Transverse colon (tissue), 4 donors: ENCODE measurements at places on chromosomes 4 and X. TPM values are rescaled to one million over a fixed set of nuclear protein-coding genes. Genes with fewer than 3 reads are reported as not detected.

The KIAA0232 gene
- total RNA-seq, result 17.9 TPM

The RASL11B gene
- 0.55 TPM for total RNA-seq

The AVPR2 gene
- 0.41 TPM for total RNA-seq

The CEP135 gene
- total RNA-seq, result 4.5 TPM

The TFE3 gene
- 45.2 TPM for total RNA-seq

The GAGE1 gene
- total RNA-seq, result not detected

The ATP1B4 gene
- not detected for total RNA-seq

The NLGN4X gene
- 1.5 TPM for total RNA-seq

The UGT2B17 gene
- 171 TPM for total RNA-seq

The MRPL1 gene
- 27.0 TPM for total RNA-seq

- no peak for DNase-seq
These were observed 1759.6 kb downstream of the C4orf33 start for GRCh38 chr4:130855533-130855932.

DNA sequence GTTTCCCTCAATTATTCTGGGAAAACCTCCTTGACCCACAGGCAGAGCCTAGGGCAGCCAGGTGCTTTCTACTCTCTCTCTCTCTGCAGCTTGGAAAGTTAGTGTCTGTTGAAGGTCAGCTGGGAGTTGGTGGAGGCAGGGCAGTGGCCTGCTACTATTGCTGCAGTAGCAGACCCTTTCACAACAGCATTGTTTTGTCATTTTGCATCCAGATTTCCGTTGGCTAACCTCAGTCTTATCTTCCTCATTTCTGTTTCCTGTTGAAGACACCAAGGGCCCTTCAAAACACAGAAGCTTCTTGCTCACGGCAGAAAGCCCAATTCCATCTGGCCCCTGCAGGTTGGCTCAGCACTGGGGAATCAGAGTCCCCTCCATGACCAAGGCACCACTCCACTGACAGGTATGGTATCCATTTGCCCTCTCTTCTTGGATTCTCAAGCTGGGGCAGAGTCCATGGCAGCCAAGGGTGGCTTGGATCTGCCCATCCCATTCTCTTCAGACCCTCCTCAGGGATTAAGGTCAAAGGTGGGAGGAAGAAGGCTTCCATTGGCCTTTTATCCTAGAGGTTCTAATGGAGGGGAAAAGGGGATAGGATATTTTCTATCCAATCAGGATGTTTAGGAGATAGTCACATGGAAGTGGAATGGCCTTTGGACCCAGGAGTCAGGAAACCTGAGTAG lies 24.6 kb downstream of the VSIG4 start:
- peak; percentile 17 for DNase-seq

DNA sequence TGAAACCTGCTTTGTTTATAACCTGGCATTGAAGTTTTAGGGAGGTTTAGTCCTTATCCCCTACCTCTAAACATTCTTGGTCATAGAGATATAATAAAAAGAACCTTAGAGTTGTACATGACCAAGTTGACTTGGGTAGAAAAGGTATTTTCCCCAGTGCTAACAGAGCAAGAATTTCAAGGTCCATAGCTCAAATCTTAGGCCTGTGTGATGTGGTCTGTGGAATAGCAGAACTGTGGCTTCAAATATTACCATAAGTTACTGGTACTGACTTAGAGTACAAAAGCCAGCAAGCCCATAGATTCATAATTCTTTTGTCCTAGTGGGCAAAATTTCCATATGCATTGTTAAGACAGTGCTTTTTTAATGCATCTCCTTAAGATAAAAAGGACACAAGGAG lies 91.2 kb downstream of the GPRIN3 start:
- no peak for DNase-seq

DNA sequence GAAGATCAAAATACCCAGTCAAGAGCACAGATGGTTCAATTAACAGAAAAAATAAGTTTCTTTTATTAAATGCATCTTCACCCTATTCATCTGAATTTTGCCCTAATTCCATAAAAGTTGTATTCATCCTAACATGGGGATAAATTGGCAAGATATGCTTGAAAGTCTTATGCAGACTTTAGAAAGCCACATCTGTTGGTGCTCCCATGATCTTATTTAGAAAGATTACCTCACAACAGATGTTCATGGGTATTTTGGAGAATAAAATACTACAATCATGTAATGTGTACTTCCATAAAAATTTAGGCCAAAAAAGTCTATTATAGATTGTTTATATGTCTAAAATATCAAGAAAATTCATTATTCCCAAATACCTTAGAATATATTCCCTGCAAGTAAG lies 510.3 kb downstream of the TECRL start:
- DNase-seq, result no peak

GRCh38 chrX:150616863-150617198 lies 48.4 kb downstream of the MTM1 start:
- no peak for DNase-seq

GRCh38 chr4:99264927-99265326 lies 25.9 kb downstream of the ADH1A start:
- DNase-seq, result no peak

- DNase-seq, result no peak
These were observed 262.7 kb downstream of the ANKRD50 start for GRCh38 chr4:124449881-124450280.

DNA sequence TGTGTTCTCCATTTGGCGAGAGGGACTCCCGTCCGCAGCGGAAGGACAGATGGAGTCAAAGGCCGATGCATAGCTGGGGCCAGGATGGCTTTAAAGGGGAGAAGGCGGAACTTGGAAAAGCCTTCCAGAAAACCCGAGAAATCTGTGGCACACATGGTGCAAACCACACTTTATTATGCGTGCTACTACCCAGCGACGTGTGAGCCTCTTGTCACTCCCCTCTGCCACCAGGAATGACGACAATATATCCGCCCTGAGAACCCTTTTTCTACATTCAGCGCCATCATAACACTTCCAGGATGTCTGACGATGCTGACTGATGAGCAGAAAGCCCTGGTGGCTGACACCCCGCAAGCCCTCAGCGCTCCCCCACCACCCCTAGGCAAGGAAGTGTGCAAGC lies 689 bp upstream of the DCHS2 start:
- no peak for DNase-seq

GRCh38 chr4:137390707-137391106 lies 141.6 kb downstream of the PCDH18 start:
- no peak for DNase-seq

- no peak for DNase-seq
These were observed 593 bp upstream of the JAKMIP1 start for GRCh38 chr4:6200922-6201362.

- DNase-seq, result no peak
These were observed 583.5 kb upstream of the FAT1 start for GRCh38 chr4:187307131-187307530.

- no peak for DNase-seq
These were observed 790 bp downstream of the CLGN start for GRCh38 chr4:140426610-140427105.

DNA sequence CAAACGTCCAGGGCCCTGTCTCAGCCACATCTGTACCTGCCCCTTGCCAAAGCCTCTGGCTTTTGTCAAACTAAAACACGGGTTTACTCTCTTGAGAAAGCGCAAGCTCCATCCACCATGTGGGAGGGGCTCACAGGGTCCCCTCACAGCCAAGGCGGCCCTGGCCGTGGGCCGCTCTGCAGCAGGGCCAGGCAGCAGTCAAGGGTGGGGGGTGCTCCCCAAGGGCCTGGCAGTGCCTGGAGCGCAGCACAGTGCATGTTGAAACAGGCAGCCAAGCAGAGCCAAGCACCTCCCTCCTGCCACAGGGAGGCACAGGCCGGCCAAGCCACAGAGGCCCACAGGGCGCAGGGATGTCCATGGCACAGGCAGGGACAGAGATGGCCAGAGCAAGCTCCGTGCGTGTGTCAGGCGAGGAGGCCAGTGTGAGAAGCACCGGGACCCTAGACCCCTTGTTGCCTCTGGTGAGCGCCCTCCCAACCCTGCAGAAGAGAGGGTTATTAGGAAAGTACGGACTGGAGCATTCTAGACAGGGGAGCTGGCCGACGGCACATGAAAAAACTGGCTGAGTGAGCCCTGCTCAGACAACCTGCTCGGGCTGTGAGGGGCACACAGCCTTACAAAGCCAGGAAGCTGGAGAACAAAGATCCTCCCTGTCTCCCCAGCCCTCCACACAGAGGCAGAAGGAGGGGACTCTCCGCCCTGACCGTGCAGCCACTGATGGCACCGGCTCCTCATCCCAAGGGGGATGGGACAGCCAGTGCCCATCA lies 39.0 kb downstream of the FAM53A start:
- peak; percentile 32 for DNase-seq

DNA sequence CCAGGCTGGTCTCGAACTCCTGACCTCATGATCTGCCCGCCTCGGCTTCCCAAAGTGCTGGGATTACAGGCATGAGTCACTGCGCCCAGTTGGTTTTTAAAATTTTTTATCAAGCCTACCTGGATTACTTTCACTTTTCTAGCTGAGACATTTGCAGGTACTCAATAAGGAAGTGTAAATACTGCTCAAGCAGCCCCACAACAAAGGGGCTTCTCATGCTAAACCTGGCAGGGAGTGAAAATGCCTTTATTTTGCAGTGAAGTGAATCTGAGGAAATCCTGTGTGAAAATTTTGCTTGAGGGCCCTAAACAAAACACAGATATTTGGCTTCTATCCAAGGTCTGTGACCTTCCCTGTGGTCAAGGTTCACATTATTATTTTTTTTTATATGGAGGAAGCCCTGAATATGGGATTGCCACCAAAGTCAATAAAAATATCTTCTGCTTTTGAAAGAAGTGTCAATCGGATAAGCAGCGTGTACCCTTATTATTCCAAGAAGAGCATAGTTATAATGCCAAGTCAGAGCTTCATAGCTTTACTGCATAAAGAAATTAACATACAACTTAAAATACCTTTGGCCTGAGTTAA lies 481.0 kb downstream of the SH2D1A start:
- no peak for DNase-seq

GRCh38 chrX:120406638-120407037 lies 44.7 kb downstream of the ATP1B4 start:
- no peak for DNase-seq

GRCh38 chr4:79913581-79913980 lies 159.4 kb downstream of the ANTXR2 start:
- no peak for DNase-seq

DNA sequence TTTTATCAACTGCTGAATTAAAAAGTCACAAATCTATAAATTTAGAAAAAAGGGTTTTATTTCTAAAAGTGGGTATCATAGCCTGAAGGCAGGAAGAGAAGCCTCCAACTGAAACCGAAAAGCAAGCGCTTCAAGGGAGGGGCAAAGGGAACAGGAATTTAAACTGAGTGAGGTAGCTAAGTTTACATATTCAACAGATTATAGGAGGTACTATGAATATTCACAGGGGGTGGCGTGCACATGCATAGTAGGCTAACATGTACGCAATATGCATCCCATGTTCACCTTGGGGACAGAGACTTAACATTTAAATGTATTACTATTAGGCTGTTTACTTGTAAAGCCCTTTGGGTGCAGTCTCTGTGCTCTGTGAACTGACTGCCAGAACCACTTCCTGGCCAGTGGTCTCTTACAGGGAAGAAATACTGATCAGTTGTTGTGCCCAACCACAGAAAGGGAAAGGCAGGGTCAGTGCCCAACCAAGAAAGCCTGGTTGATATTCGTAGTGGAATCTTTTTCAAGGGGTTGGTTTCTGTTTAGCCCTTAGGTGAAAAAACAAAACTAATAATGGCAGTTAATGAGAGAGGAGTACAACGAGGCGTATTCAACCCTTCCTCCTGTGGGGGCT lies 168.7 kb upstream of the GALNTL6 start:
- no peak for DNase-seq
